ENCODE measurements at places on chromosomes 4 and X.

DNA sequence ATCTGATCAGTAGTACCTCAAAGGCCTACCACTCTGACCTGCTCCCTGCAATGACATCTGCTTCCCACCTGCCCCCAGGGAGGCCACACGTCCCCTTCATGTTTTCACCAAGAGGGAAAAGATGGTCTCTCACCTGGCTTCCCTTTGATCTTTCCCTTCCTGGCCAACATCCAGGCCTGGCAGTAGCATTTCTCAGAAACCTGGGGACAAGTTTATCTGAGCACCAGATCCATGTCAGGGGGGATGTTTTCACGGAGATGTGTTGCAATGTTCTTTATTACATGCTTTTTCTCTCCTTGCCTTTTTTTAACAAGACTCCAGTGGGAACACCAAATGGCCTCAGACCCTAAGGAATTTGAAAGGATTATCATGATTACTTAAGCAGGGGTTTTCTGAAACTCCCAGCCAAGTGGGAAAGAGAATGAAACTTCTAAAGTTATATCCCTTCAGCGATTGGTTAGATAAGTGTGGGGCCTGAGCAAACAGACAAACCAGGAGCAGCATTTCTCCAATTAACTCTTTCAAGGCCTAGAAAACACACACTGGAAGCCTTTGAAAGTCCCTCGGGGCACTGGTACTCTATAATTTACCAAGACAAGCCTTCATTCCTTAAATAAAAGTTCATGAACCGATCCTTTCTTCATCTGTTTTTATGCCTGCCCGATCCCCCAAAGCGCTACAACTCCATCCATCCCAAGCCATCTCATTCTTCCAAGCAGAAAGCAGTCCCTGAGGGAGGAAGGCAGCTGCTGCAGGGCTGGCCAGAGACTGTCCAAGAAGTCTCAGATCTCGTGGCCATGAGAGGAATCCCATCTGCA, 94.1 kb downstream of the BCOR start:
- no peak for DNase-seq

DNA sequence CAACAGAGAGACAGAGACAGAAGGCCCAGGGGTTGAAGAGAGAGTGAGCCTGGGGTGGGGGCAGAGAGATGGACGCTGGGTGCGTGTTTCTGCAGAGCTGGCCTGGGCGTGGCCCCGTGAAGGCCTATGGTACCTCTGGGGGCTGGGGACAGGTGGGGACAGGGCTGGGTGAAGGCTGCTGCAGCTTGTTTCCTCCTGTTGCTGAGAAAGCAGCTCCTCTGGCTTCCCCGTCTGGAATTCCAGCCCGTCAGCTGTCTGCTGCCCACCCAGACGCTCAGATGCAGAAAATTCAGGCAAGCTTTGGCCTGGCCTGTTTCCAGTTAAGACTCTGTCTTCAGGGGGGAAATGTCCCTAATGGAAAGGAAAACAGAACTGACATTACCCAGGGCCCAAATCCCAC, 76.8 kb upstream of the PSAPL1 start:
- DNase-seq, result no peak

DNA sequence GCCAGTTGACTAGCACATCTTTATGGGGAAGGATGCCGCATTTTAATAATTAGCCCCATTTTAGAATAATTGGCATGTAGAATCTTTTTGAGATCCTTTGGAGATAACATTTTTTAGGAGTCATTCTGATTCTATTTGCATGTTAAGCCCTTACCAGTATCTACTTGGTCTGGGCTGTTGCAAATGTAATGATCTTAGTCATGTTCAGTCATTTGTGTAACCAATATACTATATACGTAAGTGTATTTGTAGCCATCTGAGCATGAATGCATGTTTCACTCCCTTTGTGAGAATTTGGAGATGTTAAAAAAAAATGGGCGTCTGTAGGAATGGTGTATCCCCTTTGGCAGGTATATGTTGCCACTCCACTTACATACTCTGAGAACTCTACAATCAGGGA, 119.1 kb downstream of the TEX13A start:
- DNase-seq, result no peak

DNA sequence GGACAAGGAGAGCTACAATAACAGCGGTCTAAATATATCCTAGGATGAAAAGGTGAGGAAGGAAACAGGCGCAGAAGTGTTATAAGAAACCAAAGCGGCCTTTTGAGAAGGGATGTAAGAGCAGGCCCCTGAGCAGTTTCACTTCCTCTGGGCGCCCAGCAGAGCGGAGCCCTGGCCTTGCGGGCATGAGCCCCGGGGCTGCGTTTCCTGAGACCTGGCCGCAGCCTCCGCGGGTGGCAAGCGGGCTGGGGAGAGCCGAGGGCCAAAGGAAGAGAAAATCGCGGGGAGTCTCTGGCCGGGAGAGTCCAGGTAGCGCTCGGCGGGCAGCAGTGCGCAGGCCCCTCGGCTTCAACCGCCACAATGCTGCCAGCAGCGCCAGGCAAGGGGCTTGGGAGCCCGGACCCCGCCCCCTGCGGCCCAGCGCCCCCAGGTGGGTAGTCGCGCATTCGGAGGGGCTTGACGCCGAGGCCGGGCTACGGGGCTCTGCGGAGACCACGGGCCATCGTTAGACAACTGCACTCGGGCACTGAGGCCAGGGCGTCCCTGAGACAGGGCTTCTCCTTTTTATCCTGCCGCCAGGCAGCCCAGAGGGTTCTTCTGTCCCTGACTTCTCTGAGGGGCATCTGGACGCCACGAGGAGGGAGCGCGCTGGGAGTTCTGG, at the start of gene BANK1:
TSS of gene BANK1 (plus strand) at position 210 of the 661 bp plus-strand sequence. CDS start at position 361, 151 bp downstream.
- DNase-seq, result no peak

DNA sequence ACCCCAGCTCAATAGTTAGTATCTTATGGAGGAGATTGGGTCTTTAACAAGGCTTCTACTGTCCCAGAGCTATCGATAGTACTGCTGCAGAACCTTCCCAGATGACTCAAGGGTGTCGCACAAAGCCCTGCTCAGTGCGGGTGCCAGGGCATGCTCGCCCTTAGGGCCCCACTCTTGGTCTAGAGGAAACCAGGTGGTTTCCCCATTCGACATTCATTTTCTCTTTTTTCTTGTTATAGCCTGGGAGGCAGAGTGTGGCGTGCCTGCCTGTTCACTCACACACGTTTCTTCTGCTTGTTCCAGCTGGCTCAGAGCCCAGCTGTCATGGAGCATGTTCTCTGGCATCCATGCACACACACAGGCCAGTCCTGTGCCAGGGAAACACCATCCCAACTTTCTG, 144.5 kb downstream of the SMIM20 start:
- DNase-seq, result peak; percentile 19

DNA sequence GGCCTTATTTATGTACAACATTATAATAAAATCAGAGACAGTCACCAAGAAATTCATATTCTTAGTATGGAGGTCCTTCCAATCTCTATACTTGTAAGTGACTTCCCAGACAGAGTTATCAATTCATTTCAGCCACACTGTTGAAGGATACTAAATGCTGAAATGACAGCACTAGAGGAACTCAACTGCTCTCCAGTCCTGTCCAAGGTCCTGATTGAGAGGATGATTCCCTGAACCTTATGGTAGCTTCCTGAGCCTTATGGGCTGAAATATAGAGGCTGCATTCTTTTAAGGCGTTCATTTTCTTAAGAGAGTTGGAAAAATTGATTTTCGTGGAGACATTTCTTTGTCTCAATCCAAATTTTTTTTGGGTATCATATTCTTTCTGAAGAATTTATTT, 205.9 kb downstream of the TLL1 start:
- no peak for DNase-seq

DNA sequence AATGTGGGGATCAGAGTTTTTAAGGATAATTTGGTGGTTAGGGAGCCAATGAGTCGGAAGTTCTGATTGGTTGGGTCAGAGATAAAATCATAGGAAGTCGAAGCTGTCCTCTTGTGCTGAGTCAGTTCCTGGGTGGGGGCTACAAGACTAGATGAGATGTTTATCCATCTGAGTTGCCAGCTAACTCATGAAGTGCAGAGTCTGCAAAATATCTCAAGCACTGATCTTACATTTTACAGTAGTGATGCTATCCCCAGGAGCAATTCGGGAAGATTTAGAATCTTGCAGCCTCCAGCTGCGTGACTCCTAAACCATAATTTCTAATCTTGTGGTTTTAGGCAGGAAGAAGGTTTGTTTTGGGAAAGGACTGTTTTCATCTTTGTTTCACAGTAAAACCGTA, 565.8 kb upstream of the SPANXN1 start:
- no peak for DNase-seq

DNA sequence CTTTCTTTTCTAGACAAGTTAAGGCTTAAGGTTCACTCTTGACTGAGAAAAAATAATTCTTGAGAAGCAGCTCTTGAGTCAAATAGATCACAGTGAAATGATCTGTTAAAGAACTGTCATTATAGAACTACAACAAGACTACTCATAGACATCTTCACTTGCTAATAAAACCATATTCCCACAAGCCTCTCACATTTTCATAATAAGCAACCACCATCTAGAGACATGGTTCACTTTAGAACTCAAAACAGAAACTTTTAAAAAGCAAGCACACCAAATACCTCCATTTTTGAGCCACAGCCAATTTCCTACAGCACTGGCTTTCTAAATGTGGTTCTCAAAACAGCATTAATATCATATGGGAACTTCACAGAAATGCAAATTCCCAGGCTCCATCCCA, 309.5 kb downstream of the TMA16 start:
- DNase-seq, result no peak

DNA sequence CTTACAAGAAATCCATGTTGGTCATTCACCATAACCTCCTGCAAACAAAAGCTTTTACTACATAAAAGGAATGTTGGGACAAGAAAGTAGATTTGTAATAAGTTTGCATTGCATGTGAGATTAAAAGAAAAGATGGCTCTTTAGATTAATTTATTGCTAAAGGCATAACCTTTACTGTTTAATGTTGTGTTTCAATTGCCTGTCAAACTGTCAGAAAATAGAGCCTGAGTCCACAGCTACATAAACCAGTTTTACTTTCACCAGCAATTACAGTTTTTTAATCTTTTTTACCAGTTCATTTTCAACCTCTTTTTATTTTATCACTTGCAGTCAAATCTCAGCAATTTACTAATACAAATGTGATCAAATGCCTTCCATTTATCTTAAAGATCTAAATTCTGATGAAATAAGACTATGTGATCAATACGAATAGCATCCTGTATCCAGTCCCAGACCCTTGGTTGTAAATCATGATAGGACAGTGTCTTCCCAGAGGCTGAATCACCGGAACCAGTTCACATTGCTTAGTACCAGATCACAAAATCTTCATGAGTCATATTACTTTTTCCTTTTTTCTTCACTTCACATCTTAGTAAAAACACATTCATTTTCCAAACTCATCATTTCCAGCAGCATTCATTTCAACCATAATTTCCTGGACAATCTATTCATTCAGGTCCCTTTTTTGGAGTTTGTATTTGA, 95.4 kb upstream of the FRG1 start:
- DNase-seq, result no peak

GRCh38 chr4:44493924-44494323, 45.3 kb upstream of the KCTD8 start:
- DNase-seq, result no peak

GRCh38 chrX:370244-370962, 16.3 kb downstream of the PPP2R3B start:
- no peak for DNase-seq

GRCh38 chrX:34909151-34909550, 33.4 kb upstream of the FAM47B start:
- no peak for DNase-seq

DNA sequence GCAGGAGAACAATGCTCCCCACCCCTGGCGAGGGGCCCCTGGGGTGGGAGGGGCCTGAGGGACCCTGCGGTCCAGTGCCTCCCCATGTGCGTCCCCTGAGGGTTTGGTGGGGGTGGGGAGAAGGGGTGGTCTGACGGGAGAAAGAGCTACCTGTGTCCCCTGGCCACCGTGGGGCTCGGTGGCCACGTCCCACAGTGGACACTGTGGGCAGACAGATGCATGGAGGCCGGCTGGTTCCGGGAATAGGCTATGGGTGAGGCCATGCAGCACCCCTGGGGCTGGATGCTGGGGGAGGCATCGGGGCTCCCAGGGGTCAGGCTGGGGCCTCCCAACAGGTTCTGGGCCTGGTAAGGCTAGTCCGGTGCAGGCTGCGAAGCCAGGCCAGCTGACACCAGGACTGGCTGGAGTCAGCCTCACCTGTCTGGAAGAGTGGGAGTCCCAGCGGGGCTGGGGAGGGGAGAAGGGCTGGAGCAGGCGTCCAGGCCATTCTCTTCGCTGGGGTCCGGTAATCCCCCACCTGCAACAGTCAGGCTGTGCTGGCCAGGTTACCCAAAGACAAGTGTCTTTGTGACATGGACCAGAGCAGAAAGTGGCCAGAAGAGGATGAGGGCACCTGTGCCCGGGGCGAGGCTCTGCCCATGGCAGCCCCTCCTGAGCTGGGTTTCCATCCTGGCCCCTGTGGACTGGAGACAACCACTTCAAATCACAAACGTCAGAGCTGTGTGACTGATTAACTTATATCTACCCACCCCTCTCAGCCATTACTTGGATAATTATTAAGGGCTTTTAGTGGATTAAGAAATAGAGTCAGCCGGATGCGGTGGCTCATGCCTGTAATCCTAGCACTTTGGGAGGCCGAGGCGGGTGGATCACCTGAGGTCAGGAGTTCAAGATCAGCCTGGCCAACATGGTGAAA, 1.4 kb upstream of the FAM53A start:
- no peak for DNase-seq

- no peak for DNase-seq
Observed at GRCh38 chr4:153258750-153259149, 54.5 kb downstream of the TRIM2 start.

GRCh38 chrX:41922431-41923151, 763 bp downstream of the CASK start:
- DNase-seq, result peak; percentile 4

DNA sequence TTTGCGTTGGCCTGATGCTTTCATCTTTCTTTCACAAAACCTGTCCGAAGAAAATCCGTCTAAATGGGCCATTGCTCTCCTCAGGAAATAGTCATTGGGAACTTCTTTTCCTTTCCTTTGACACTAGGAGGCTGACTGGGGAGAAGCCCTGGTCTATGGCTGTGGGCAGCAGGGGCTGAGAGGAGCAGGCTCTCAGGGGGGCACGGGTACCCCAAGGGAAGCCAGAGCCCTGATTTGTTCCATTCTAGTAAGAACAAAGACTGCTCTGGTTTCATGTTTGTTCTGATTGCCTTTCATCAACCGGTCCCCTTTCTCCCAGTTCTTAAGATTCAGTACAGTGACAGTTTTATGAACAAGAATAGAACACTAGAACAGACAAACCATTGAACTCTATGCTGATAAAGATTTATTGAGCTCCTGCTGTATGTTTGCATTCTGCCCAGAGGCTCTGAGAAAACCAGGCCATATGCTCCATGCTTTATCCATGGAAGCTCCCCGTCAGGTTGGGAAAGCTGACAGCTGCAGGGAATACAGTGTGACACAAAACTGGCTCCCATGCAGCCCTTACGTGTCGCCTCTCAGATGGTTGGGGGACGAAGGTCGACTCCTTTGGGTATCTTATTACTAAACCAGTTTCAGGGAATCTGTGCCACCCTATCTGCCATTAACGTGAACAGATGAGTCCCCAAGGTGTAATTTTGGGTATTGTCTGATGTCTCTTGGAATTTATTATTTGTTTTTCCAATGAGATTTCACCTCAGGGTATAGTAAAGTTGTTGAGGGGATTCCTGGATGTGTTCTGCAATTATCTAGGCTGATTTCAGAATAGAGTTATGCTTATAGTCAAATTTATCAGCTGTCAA, 72.4 kb upstream of the MSANTD1 start:
- DNase-seq, result no peak
